ENCODE measurements at places on chromosomes 3 and 15.

DNA sequence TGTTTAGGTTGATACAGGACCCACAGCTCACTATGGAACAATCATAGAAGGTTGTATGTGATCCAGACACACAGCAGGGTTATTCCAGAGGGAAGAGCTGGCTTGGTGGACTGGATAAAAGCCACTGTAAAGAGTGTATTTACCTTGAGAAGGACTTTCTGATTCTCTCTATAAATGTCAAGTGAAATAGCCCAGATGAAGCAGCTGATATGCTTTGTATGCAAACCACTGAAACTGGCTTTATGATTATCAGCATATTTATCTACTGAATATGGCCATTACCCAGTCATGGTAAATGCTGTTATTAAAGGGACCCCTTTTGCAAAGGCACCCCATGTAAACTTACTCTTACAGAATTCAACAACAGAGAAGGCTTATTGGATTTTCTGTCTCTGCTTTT, 28.1 kb downstream of the C3orf80 start:
- no peak for DNase-seq

DNA sequence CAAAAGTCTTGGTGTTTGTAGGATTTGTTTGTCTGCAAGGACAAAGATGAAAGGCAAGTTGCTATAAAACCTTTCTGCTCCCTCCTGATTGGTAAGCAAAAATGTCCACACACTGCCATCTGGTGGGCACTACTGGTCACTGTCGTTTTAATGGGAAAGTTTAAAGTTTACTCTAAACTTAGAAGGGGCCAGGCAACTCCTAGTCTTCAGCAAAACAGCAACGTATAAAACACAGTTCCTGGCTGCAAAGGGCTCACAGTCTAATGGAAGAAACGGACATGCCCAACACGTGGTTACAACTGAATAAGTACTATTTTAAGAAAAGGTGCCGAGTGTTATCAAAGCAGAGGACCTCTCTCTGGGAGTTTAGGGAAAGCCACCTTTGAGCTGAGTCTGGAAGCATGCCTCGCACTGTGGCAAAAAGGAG, 23.7 kb upstream of the TPRG1 start:
- DNase-seq: peak; percentile 77

- DNase-seq: no peak
Measured at GRCh38 chr3:81255463-81255862, 506.0 kb downstream of the GBE1 start.

DNA sequence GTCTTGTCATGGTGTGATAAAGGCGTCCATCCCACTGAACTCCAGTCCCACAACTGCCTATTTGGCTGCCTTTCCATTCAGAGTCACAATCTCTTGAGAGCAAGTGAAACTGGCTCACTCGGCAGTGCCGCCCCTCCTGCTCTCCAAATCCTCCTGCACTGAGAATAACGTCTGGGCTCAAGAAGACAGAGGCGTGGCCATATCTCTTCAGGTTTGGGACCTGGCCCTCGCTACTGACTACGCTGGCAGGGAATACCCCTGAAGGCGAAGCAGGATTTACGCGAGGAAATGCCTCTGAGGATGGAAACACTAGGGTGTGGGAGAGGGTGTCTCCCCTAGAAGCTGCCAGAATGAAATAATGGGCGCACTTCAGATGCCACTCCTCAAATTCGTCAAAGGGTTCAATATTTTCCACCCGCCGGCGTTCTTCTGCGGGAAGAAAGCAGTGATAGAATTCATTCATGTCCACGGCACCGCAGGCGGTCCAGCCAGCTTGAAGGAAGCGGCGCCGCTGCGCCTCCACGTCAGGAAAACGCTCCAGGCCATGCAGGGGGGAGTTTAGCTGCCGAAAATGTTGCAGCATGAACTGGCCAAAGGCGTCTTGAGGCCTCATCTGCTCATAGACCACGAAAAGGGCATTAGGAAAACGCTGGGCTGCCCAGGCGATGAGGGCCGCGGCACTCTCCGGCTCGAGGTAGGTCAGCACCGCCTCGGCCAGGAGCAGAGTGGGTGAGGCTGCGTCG, 985 bp downstream of the LCMT2 start:
- peak; percentile 6 for DNase-seq

- no peak for DNase-seq
Measured at GRCh38 chr15:71252044-71252739, 136.9 kb downstream of the THSD4 start.

GRCh38 chr3:51275111-51275805, 109.8 kb upstream of the MANF start:
- DNase-seq: no peak

DNA sequence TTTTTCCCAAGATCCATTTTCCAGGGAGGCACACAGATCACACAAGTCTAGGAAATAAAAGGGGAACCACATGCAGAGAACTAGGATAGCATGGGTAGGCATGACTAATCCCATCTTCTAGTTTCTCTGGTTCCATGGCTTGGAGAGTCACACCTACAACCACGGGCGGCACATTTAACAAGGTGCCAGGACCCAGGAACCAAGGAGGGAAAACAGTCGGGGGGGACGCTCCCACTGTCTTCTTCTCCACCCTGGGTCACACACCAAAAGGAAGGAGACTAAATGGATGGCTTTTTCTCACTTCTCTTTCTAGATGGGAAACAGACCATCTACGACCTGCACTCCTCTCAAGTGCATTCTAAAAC, 4.6 kb upstream of the SMCO1 start:
- no peak for DNase-seq

GRCh38 chr15:65945616-65946015, 76.3 kb downstream of the RAB11A start:
- DNase-seq: no peak

DNA sequence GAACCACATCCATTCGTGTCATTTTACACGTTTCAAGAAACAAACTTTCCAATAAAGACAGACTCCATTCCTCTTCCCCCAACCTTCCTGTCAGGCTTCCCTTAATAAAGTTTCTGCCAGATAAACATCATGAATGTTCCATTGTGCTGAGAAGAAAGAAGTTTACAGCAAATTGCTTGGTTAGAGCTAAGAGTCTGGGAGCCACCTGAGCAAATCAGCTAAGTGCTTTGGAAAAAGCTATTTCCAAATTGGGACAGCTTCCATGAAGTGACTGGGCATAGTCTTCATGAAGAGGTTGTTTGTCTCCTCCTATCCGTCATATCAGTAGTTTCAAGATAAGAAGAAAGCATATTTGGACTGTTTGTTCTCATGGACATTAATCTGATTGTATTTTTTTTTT, 77.0 kb downstream of the MAGI1 start:
- no peak for DNase-seq

- DNase-seq: peak; percentile 54
Measured at GRCh38 chr3:194879126-194879877, 193.6 kb downstream of the FAM43A start.

DNA sequence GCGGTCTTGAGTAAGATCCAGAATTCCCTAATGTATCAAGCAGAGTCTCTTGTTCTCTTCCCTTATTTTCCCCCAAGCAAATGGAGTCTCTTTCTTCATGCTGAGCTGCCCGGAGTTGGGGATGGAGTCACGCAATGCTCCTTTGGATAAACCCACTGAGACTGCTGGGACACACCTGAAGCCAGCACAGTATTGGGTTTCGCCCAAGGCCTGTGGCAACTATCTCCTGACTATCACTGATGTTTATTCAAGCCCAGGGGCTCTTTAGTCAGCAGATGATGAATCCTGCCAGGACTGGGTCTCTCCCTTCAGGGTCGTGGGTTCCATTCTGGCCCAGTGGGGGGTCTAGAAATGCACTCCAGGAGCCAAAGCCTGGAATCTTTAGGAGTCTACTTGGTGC, 11.3 kb downstream of the USF3 start:
- DNase-seq: no peak

- no peak for DNase-seq
Measured at GRCh38 chr3:167863811-167864551, 128.5 kb downstream of the SERPINI1 start.

DNA sequence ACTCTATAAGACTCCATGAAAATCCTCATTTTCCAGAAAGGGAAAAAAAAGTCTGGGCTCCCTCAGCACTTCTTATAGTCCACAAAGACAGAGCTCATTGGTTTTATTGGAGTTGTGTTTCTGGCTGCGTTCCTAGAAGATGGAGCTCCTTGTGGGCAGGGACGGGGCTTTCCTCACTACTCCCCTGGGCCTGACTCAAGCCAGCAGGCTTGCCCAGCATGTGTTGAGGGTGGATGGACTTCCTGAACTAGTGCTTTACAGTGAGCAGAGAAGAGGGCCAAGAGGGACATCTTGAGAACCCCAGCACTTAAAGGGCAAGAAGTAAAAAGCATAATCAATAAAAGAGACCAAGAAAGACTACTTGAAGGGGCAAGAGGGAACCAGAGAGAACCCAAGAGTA, 43.2 kb upstream of the EPHB1 start:
- no peak for DNase-seq

- DNase-seq: no peak
Measured at GRCh38 chr3:21356402-21356801, 394.6 kb downstream of the ZNF385D start.

GRCh38 chr3:123652342-123652984, 67.6 kb upstream of the HACD2 start:
- DNase-seq: peak; percentile 24

DNA sequence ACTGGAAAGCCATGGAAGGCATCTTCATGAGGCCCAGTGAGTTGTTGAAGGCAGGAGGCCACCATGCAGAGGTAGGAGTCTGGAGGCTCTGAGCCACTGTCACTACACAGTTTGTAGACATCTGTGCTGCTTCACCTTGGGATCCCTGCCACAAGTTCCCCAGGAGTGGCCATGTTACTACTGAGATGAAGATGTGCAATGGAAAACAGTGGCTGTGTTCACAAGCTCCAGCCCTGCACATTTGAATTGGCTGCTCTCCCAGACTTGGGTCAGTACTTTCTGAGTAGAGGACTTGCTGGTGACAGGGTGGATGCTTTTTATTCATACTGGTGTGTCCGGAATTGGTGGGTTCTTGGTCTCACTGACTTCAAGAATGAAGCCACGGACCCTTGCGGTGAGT, 86.9 kb upstream of the C15orf39 start:
- DNase-seq: no peak

DNA sequence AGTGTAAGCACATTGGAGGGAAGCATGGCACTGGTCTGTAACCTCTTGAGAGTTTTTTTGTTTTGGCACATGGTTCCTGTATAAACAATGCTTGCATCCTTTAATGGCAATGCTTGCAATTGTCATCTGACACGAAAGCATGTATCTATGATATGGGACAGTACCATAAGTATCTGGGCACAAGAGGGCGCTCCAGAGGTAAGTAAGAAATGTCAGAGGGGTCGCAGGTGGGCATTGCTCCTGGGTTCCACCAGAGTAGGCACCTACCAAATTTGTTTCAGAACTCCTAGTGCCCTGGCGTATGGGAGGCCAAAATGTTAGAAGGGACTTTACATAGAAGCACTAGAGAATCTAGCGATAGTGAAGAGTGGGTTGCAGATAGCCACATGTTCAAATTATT, 58.7 kb upstream of the BCHE start:
- no peak for DNase-seq

- no peak for DNase-seq
Measured at GRCh38 chr3:61927332-61927731, 366.0 kb downstream of the PTPRG start.

DNA sequence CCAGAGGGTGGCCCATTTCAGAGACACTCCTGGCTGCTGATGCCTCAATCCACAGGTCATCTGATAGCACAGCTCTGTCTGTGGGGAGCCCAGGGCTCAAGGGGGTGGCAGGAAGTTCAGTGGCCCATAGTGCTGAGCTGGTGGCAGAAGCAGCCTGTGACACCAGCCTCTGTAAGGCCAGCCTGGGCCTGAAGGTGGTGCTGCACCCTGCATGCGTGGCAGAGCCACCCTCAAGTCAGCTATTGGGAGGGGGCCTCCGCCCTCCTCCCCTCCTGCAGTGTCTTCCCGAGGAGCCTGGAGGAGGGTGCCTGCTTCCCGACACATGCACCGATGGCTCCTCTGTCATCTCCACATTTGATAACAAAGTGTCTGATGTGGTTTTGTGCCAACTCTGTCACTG, 3.0 kb downstream of the PLA1A start:
- peak; percentile 32 for DNase-seq

GRCh38 chr15:28989896-28990295, 104.1 kb downstream of the APBA2 start:
- DNase-seq: no peak

- DNase-seq: no peak
Measured at GRCh38 chr3:59189526-59189925, 139.7 kb upstream of the CFAP20DC start.

DNA sequence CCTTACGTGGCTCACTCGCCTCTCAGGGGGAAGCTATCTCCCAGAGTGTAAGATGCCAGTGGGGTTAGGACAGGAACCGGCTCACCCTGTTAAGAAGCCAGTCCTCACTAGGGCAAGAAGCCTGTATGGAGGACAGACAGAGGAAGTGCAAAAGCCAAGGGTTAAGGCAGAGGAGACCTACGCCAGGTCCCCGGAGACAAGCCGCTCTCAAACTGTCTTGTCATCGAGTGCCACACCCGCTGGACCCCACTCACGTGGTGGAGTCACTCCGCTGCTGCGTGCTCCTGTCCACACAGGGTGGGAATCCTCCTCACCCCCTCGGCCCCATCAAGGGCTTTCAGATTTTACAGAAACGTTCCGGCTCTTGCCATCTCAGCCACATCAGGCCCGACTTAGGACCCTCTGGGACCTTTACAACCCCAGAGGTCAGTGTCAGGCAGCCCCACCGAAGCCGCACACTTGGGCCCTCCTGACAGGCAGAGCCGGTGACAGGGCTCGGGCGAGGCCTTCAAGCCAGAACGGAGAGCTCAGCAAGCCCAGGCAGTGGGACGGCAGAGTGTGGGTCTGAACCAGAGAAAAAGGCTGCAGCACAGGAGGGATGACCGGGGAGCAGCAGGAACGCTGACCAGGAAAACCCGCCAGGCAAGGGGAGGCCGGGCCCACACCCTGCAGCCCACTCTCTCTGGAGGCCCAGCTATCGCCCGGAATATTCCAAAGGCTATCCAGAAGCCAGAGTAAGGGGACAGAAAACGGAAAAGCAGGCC, 61.7 kb downstream of the XXYLT1 start:
- DNase-seq: no peak

DNA sequence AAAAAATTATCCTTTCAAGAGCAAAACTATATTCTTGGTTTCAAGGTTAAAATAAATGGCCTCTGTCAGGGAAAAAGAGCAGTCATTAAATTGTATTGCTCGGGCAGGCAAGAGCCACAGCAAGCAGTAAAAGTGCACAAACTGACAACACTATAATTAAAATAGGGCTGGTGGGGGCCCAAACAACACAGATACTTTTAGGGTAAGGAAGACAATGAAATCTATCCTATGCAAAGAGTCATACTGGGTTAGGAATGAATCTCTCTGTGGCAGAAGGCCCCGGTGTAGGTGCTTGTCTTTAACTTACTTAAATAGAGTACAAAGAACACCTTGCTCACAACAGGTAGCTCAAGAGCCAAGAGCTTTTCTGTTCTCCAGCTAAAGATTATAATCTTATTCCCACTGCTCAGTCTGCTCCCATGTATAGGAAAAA, 94.7 kb downstream of the DLG1 start:
- DNase-seq: no peak

GRCh38 chr3:188417271-188417696, 263.3 kb downstream of the LPP start:
- no peak for DNase-seq

- no peak for DNase-seq
Measured at GRCh38 chr3:172705170-172705569, 5.7 kb downstream of the NCEH1 start.
